Astrocyte of the spinal cord (primary cell): ENCODE measurements at places on chromosomes 12 and 14.

- DNase-seq = no peak
Measured at GRCh38 chr14:61992139-61992538, 229.9 kb downstream of the SNAPC1 start.

GRCh38 chr14:93269341-93270068 lies 62.4 kb downstream of the UBR7 start:
- DNase-seq = peak; percentile 59

DNA sequence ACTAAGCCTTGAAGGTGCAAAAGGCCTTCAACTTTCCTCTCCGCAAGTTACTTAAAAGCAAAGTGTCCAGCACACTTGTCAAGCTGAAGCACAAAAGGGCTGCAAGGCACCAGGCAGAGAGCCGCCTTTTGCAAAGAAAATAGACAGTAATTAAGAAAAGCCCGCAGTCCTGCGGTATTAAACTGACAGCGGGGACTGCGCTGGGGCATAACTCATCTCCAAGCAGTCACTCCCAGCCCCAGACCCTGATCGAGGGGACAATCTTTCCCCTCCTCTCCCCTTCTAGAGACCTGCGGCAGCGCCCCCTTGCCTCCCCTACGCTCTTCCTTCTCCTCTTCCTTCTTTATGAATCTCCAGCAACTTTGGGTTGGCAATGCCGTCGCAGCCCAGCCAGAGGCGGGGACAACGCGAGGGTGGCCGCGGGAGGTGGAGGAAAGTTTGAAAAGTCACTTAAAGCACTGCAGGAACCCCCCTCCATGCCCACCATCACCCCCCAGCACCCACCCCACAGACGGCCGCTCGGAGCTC lies 200.9 kb upstream of the CAND1 start:
- DNase-seq = no peak

DNA sequence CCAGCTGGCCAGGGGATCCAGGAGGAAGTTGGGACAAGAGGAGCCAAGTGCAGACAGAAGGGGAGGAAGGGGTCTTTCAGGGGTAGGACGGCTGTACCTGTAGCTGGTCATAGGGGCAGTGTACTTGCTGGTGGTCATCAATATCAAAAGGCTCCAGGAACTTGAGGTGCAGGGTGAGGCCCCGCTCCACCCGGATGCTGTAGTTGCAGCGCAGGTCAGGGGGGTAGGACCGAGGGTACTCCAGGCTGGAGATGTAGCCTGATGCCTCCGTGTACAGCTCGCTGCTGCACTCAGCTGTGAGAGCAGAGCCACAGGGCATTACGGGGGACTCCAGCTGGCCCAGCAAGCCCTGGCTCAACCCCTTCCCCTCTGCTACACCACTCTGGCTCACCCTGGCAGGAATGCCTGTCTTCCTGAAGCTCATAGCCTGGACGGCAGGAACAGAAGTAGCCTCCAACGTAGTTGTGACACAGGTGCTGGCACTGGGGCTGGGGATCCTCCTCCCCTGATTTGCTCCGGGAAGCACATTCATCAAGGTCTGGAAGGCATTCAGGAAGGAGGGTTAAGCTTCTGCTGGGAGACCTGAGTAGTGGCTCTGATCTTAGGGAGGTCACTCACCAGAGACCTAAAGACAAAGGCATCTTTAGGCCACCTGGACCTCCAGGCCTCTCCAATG lies 2.9 kb downstream of the C1R start:
- DNase-seq = no peak

- DNase-seq = no peak
Measured at GRCh38 chr12:13339091-13339490, 142.6 kb downstream of the EMP1 start.

GRCh38 chr12:90841336-90841735 lies 113.6 kb downstream of the CCER1 start:
- DNase-seq = no peak

DNA sequence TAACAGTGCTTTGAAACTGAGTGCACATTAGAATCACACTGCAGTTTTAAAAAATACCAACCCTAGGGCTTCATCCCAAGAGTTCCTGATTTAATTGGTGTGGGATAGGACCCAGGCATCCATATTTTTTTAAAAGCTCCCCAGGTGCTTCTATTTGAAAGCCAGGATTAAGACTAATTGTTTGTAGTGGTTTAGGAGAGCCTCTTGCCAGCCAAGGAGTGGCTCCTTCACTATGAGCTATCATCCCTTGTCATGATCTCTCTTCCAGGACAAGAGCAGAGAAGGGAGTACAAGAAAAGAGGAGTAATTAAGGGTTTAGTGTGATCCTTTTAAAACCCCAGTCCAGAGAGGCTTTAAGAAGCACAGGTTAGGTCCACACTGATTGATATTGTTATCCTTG lies 178.0 kb downstream of the CAND1 start:
- DNase-seq = no peak

DNA sequence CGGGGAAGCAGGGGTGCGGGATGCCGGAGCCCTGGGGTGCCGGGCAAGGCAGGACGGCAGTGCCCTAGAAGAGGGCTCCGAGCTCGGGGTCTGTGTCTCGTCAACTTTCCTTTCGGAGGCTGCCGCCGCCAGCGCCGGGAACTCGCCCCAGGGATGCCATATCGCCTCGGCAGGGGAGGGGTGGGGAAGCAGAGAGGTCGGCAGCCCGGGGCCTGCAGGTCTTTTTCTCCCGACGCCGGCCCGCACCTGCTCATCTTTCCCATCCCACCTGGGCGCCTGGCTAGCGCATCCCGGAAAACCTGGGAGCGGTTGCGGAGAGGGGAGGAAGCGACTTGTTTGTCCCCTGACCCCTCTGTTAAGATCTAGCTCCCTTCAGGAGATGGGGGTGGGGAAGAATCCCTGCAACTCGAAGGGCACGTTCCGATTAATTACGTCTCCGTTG lies 547 bp downstream of the CNTN1 start:
- no peak for DNase-seq

- no peak for DNase-seq
Measured at GRCh38 chr14:93160353-93160801, 24.3 kb downstream of the MOAP1 start.

GRCh38 chr12:103327676-103328075 lies 168.1 kb downstream of the C12orf42 start:
- DNase-seq = no peak

- DNase-seq = peak; percentile 81
Measured at GRCh38 chr12:25769082-25769945, 189.2 kb upstream of the RASSF8 start.

DNA sequence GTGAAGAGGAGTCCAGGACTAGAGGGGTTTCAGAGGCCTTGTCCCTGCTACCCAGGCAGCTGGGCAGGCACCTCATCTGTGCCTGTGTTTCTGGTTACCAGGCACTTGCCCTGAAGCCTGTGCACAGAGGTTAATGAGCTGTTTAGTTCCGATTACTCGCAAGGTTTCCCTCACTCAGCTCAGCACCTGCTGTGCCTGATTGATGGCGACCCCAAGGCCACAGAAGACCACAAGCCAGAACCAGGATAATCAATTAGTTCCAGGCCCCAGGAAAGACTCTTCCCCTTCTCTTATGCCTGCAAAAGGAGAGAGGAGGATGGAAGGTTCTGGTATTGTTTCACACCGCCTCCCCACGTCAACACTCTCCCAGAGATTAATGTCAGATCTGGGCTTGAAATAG lies 88.8 kb upstream of the NOS1 start:
- no peak for DNase-seq

GRCh38 chr14:77082356-77082755 lies 15.7 kb upstream of the CIPC start:
- no peak for DNase-seq

GRCh38 chr12:13435235-13435933 lies 238.9 kb downstream of the EMP1 start:
- peak; percentile 66 for DNase-seq

DNA sequence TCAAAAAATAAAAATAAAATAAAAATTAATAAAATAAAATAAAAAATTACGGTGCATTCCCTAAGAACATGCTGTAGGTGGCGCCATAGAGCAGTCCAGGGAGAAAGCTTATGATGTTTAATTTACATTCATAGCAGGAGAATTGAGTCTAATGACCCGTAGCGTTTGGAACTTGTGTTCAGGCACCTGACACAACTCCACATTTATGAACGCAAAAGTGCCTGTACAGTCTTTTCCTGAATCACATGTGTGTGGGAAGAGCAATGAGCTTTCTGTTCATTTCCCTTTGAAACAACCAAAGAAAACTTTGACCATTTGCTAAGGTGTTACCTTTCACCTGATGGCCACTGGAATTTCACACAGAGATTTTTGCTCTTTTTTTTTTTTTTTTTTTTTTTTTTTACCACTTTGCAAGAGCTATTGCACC lies 60.6 kb upstream of the KCNA1 start:
- peak; percentile 33 for DNase-seq

DNA sequence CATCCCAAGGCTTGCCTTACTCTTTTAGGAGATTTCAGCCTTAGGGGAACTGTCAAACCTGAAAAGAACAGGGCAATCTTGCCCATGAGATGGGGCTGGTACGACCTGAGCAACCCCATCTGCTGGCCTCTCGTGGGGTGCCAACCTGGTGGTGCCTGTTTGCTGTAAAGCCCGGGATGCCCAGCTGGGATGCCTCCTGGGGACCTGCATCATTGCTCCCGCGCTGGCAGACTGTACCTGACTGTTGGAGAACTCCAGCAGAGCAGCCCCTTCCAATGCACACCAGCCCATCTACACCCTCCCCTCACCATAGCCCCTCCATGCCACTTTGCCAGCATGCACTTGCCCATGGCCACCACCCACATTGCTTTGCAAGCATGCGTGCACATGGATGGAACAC lies 335.7 kb downstream of the RPS29 start:
- no peak for DNase-seq

DNA sequence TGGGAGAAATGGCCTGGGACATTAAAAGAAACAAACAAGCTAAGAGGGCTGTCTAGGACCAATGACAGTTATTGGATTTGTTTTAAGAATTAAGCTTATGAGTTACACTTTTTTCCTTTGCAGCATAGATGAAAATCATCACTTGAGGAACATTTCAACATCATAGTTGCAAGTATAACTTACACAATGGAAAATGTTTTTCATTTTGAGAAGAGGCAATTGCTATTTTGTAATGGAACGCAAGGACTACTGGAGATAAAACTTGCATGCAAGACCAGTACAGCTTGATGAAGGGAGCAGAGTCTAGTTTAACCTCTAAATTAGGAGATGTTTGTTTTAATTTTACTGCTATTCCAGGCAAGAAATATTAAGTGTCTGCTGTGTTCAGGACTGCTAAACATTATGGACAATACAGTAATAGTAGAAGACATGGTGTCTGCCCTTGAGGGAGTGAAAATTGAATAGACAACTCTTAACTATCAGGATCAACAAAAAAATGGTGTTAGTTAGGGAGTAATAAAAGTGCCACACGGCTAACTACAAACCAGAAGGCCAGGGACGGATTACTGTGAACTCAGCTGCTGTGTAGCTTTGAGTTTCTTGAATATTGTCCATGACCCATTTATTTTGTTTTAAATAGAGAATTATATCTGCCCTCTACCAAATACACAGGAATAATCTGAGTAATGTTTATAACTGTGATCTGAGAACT lies 374.5 kb downstream of the RAD51B start:
- no peak for DNase-seq

GRCh38 chr12:53214687-53215455 lies 7.8 kb upstream of the ITGB7 start:
- no peak for DNase-seq

DNA sequence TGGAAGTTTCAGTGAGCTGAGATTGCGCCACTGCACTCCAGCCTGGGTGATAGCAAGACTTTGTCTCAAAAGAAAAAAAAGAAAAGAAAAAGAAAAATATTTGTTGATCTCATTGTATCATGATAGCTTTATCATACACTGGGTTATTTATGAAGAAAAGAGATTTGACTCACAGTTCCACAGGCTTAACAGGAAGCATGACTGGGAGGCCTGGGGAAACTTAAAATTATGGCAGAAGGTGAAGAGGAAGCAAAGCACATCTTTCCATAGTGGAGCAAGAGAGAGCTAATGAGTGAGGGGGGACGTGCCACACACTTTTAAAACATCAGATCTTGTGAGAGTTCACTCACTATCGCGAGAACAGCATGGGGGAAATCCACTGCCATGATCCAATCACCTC lies 72.7 kb upstream of the FUT8 start:
- DNase-seq = no peak

DNA sequence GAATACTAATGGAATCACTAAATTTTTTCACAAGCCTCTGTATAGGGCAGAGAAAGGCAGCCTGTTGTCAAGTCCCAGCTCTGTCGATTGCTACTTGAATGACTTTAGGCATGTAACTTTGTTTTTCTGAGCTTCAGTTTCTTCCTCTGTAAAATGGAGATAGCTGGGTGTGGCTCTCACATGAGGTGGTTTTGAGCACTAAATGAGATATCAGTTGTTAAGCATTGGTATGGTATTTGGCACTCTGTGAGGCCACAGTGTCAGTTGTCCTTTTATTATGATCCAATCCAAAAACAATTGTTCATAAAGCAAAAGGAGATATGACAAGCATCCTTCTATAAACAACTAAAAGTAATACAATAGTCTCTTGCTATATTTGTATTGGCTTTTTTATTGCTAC lies 120.6 kb downstream of the DUSP6 start:
- DNase-seq = no peak

GRCh38 chr14:39372656-39373055 lies 59.6 kb downstream of the FBXO33 start:
- peak; percentile 48 for DNase-seq

DNA sequence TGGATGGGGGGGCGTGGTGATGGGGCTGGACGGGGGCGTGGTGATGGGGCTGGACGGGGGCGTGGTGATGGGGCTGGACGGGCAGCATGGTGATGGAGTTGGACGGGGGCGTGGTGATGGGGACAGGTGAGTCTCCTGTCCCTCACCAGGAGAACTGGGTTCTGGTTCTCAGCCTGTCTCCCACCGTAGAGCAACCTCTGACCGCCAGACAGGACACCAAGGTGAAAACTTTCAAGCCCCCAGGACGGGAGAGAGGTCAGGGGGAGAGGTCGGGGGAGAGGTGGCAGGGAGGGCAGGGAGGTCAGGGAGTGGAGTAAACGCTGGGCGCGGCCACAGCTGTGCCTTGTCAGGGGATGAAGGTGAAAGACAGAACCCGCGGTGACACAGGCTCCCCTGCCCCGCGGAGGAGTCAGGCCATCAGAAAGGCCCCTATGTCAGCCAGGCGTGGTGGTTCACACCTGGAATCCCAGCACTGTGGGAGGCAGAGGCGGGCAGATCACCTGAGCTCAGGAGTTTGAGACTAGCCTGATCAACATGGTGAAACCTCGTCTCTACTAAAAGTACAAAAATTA lies 84.6 kb downstream of the GALNT9 start:
- DNase-seq = no peak

DNA sequence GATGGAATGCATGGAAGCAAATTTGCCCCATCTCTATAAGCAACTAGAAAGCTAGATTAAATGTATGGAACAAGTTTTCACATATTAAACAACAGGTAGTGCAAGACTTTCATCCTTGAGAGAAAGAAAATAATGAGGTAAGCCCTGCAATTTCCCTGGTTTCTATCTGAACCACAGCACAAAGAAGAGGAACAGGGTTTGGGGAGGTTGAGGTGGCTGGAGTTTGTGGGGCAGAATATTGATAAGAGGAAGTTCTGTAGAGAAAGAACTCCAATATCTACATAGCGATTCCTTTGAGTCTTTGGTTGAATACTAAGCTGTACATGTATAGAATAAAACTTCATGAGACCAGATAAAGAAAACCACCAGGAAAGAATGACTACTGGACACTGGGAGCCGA lies 96.3 kb upstream of the CCND2 start:
- no peak for DNase-seq
